AG09319 (cell line): ENCODE measurements at places on chromosomes 3 and 15.

DNA sequence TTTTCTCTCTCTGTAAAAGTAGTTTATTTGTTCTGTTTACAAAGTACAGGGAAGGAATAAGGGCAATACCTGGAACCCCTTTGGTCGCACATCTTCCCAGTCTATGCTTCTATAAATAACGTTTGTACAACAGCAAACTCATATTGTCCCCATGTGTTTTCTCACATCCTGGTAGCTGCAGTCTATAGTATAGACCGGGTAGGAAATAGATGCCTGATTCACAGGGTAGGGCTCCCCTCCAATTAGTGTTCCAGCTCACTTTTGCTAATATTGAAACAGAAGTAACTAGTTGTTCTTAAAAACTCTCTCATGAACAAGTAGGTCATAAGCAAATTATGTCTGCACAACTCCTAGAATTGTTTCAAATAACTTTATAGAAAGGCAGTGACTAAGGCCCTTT is 17.7 kb downstream of the ATG7 start:
- DNase-seq, result no peak

GRCh38 chr3:51717446-51717845 is 10.6 kb downstream of the GRM2 start:
- no peak for DNase-seq

- peak; percentile 66 for DNase-seq
These were observed 101.2 kb upstream of the PTX3 start for GRCh38 chr3:157335233-157336076.

DNA sequence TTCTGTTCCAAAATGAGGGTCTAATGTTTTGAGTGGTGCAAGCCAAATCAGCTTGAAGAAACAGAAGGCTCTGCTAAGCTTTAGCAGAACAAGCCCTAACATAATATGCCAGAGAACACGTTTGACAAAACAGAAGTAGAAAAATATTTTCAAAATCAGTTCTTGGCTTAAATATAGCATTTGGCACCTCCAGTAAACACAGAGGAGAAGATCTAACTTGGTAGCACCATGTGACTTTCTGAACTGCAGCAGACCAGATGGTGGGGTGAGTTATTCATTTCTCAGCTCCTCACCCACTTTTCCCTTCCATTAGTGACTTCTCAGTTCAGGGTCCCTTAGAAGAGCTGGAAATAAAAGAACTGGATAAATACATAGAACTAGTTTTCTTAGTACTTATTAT is 395.8 kb downstream of the MAGI1 start:
- no peak for DNase-seq

DNA sequence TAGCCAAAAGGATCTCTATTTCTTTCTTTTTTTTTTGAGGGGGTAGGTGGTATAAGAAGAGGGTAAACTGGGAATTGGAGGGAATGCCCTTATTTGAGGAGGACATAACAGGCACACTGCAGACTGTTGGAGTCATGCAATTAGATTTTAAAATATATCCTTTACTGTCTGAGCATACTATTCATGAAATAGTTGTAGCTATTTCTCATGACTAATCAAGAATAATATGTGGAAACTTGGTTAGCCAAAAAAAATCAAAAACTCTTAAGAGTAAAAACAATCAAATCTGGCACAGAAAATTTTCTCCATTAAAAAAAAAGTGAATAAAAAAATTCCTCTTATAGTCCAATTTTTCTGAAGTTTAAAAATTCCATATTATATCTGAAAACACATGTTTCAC is 174.9 kb downstream of the SCAPER start:
- no peak for DNase-seq

GRCh38 chr3:11482021-11482420 is 161.7 kb downstream of the VGLL4 start:
- no peak for DNase-seq

DNA sequence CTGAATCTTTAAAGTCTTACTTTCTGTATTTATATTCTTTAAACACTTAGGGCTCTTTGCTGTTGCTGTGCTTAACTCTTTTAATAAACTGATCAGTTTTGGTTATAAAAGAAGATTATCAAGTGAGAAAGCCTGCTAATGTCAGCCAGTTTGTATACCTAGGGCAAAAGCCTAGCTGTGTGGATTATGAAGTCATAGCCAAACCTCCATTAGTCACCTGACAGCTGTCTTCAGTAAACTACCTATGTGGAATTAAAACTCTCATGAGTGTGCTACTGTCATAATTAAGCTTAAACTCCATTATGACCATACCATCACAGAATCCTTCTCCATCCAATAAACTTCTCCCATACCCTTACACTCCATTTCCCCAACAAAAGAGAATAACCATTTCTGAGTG is 762.7 kb downstream of the NTRK3 start:
- DNase-seq, result no peak

- no peak for DNase-seq
These were observed 18.7 kb upstream of the GK5 start for GRCh38 chr3:142244056-142244455.

GRCh38 chr3:193865896-193866480 is 270.0 kb upstream of the HES1 start:
- DNase-seq, result no peak

DNA sequence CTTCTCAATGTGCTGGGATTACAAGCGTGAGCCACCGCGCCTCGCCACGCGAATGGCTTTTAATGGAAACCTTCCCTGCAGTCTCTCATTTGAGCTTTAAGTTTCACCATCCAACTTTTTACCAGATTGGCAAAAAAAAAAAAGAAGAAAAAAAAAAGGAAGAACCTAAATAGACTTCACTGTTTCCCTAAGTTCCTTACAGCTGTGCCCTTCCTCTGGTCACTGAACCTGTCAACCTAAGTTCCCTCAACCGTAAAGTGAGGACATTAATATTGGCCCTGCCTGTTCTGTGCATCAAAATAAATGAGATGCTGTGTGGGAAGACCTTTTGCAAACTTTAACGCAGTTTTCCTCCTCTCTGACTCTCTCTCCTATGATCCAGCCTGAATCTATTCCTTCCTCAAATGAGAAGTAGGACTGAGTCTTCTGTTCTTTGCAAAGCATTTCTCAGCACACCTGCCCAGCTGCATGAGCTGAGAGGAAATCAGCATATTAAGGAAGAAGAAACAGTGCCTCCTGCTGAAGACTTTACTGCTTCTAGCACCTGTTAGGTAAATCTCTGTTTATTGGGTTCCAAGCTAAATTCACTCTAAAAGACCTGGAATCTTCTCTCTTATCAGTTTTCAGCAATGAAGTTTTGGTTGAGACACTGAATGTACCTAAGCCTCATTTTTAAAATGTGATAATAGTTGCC is 99.6 kb upstream of the ETV5 start:
- no peak for DNase-seq

DNA sequence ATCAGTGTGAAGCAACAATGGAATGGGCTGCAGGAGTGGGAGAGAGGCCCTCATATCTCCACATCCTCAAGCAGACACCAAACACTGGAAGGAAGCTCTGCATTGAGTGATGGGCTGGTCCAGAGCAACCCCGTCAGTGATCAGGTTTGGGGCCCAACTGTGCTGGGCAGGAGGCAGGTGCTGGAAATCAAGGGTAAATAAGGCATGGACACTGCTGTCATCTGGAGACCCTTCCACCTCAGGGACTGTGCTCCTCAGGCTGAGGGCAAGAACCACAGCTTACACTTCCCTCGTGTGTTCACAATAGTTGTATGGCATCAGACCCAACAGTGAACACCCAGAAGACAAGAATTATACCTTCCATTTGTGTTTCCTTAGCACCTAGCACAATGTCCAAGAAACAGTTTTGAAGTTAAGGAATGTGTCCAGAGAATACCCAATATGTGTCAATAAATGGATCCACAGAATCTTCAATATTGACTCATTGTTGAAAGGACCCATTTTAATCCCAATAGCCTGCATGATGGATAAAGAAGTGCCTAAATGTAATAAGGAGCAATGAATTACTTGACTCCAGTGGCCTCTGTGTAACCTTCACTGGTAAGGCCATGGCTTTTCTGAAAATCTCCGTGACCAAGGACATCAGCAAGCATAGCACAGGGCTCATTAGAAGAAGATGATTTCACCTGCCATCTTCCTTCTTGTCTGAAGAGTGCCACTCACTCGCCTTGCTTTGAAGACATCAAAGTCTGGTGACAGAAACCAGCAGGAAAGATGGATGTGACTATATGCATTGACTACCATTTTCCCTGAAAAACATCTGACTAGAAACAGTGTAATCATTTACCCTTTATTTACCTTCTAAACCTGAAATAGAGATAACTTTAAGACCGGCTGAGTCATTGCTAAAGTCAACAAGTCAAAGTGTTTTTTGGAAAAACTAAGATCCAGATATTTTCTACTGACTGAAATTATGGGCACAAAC is 7.0 kb upstream of the AHSG start:
- DNase-seq, result no peak

GRCh38 chr3:43960448-43960840 is 269.7 kb downstream of the ABHD5 start:
- DNase-seq, result no peak

- no peak for DNase-seq
These were observed 265.8 kb downstream of the TAFA4 start for GRCh38 chr3:68666429-68667136.

GRCh38 chr15:51621155-51621765 is 1.3 kb downstream of the DMXL2 start:
- no peak for DNase-seq

DNA sequence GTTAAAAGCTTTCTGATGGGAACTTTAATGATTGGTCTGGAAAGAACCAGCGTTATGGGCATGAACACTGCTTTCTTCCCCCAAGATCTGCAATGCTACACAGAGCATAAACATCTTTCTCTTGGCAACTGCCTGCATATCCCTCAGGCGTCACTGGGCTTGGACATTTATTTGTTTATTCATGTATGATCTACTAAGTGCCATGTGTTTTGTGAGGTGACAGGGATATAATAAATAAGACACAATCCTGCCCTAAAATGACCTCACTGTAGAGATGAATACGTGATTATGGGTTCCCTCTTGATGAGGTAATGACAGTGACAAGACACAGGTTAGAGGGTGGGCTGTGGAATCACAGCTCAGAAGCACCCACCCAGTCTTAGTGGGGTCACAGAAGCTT is 485.3 kb downstream of the PDCD6IP start:
- DNase-seq, result no peak

DNA sequence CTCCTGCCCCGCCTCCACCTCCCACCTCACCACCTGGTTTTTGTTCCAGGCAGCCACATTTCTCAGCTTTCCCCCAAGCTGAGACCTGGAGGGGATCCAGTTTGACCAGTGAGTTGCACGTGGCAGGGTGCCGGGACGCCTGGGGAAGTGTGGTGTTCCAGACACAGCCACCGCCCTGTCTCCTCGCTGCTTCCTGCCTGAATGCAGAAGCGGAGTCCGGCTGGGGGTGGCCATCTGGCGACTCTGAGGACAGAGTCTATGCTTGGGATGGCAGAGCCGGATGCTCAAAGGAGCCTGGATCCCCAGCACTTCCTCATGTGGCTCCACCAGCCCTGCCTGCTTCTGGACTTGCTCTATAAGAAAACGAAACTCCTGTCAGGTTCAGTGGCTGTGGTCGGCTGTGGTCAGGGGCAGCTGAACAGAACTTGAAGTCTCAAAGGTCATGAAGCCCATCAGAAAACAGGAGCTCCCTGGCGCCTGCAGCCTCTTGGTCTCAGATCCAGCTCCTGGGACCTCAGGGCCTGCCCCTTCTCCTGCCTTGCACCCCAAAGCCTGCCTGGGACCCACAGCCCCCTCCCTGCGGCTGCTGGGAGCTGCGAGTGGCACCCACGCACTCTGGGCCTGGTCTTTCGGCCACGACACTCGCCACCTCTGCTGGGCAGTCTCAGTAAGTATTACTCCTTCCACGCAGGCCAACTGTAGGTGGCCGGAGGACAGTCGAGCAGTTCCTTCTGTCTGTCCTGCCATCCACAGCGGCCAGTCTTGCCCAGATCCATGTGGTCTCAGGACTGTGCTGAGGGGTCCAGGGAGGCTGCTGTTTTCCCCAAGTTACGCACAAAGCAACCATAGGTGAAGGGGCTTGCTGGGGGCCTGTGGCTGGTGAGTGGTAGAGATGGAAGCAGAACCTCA is 112.8 kb upstream of the MEF2A start:
- no peak for DNase-seq

DNA sequence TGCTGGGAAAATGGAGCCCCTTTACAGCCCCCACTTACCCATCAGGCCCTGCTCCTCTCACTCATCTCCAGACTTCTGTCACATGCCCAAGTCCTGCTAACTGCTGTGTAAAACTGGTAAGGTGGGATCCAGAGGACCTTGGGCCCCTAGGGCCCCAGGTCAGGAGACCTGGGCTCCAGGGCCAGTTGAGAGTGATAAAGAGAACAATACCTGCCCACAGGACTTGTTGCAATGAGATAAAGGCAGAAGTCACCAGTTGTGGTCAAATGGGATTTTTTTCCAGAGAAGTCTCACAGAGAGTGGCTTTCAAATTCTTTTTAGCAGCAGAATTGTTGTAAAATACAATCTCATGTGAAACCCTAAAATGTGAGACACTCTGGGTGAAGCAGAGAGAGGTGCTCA is 753 bp downstream of the FURIN start:
- no peak for DNase-seq

DNA sequence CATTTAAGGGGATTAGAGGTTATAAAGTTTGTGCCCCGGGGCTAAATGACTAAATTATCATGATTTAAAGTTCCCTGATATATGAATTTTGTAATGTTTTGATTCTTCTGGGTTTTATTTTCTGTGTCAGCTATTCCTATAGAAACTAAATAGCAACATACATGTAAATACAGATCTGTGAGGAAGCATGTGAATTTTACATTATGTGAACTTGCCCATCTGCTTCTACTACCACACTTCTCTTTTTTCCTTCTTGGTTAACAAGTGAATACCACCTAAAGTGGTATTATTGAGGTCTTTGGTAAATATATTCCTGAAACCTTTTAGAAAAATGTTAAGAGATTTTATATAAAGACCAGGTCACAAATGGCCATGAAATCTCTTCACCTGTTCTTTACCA is 29.3 kb downstream of the SLMAP start:
- no peak for DNase-seq

- DNase-seq, result no peak
These were observed 146.6 kb downstream of the CHSY1 start for GRCh38 chr15:101105059-101105891.

DNA sequence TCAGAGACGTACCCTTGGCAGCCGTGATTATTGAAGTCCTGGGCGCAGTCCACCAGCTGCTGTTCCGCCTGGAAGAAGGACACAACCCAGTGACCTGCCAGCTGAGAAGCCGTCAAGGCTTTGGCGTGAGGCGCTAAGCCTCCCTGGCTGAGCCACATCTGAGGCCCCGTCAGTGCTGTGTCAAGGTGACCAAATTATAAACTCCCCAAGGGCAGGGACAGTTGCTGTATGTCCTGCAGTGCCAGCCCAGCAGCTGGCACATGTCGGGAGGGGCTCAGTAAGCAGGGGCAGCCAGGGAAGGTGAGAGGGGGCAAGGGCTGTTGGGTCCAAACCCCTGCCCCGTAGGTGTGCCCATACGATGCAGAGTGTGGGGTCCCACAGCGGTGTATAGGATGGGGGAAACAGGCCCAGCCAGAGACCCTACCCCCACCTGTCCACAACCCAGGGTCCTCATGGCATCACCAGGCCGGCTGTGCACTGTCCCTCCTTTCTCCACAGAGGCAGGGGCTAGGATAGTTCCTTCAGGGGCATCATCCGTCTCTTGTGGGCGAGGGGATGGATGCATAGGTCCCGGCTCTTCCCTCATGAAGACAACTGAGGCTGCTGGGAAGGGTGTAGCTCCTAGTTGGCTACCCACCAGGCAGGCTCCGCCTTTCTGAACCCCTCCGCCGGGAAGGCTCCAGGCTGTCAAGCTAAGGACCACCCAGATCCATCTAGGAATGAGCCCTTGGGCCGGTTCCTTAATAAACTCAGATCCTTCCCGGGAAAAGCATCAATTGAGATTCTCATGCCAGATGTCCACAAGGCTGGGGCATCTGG is 13.2 kb downstream of the CTSH start:
- no peak for DNase-seq

- no peak for DNase-seq
These were observed 11.8 kb downstream of the CACNA2D3 start for GRCh38 chr3:54134155-54134554.
